ENCODE measurements at places on chromosomes 3 and 15.

DNA sequence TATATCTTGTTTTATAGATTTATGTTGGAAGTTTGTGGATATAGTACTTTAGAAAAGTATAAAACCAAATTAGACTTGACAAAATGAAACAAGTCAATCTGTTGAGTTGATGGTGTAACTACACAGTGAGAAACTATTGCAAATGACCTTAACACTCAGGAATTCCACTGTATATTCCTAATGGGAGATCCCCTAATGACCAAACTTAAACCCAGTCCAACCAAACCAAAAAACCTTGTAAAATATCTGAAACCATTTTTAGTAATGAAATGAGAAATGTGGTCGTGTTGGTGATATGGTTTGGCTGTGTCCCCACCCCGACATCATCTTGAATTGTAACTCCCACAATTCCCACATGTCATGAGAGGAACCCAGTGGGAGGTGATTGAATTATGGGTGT lies 31.9 kb upstream of the ATP13A3 start:
- DNase-seq, result no peak

DNA sequence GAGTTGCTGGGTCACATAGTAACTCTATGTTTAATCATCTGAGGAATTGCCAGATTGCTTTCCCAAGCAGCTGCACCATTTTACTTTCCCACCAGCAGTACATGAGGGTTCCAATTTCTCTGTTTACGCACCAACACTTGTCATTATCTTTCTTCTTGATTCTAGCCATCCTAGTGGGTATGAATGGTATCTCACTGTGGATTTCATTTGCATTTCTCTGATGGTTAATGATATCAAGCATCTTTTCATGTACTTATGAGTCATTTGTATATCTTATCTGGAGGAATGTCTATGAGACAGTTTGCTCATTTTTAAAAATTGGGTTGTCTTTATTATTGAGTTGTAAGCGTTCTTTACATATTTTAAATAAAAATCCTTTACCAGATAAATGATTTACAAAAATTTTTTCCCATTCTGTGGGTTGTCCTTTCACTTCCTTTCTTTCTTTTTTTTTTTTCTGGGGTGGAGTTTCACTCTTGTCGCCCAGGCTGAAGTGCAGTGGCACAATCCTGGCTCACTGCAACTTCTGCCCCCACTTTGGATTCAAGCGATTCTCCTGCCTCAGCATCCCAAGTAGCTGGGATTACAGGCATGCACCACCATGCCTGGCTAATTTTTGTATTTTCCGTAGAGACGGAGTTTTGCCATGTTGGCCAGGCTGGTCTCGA lies 8.9 kb upstream of the SGO1 start:
- no peak for DNase-seq

DNA sequence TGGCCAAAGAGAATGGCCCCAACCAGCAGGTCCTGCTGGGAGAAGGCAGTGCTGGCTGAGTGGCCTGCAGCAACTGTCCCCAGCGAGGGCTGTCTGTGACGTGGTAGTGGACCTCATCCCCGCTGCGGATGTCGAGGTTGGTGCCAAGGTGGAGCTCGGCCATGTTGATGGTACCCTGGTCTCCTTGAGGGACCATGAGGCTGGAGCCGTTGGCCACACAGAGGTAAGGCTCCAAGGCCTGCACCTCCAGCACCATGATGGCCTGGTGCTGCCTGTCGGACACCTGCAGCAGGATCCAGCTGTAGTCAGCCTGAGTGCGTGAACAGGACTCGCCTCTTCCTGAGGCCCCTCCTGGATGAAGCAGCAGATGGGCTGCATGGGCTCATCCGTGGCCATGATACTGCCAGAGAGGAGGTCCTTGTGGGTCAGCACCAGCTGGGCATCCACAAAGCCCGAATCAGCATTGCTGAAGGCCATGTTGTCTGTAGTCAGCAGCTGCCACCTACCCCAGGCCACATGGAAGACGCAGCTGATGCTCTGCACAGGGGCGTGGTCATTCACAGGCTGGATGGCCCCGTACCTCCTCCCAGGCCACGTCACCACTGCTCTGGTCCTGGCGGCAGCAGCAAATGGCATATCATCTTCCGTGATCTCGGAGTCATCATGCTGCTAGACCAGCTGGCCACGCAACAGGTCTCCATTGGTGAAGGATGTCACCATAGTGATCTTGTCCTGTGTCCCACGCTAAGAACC lies 167.5 kb downstream of the GOLGA6L4 start:
- DNase-seq, result no peak

GRCh38 chr3:12954891-12955650 lies 113.7 kb upstream of the RPL32 start:
- no peak for DNase-seq

DNA sequence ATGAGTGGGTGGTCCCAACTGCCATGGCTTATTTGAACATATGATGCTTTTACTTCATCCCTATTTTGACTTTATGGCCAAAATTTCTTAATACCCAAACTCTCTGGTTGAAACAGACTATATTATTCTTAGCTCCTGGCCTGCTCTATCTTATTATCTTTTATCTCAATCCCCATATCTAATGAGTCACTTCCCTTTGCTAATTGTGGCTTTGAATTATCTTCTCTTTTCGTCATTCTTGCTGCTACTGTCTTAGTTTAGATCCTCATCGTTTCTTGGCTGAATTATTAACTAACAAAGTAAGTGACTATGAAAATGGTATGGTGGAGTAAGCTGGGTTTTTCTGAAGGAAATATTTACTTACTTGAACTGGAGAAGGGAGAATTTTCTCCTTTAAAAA lies 28.2 kb upstream of the DNAJC19 start:
- DNase-seq, result no peak

- no peak for DNase-seq
These were observed 91.7 kb downstream of the FRMD4B start for GRCh38 chr3:69294014-69294766.

- no peak for DNase-seq
These were observed 155.4 kb downstream of the PDZRN3 start for GRCh38 chr3:73469331-73469730.

DNA sequence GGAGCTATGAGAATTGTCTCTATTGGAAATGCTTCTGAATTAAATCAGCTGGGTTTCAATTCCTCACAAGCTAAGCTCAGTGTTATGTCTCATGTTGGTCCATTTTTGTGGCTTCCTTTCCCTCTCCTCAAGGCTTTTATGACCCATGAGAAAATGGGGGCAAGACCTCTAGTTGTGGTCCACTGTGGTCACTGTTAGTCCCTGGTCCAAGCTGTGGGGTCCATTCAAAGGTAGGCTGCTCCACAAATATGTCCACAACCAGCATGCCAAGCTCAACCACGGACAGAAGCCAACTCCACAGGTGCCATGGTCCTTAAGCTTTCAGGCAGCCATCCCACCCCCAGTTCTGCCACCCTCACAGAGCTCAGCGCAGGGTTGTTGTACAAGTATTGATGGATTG lies 14.9 kb upstream of the TPM1 start:
- DNase-seq, result no peak

Data from NCI-H526 treated with DMSO at 0.1 percent for 48 hours (cell line).